ENCODE measurements at places on chromosomes 12 and 14.
A peak's percentile ranks its signal among the peaks of the same experiment; 100 is the strongest.

- DNase-seq, result no peak
These were observed 35.5 kb downstream of the TMBIM6 start for GRCh38 chr12:49776858-49777257.

DNA sequence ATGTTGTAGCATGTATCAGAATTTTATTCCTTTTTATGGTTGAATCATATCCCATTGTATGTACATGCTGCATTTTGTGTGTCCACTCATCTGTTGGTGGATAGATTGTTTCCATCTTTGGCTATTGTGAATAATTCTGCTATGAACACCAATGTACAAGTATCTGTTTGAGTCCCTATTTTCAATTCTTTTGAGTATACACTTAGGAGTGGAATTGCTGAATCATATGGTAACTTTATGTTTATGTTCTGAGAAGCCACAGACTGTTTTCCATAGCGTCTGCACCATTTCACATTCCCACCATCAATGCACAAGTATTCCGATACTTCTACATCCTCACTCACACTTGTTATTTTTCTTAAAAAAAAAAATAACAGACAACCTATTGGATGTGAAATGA is 91.5 kb downstream of the ARF6 start:
- no peak for DNase-seq

GRCh38 chr12:32134101-32134888 is 27.6 kb downstream of the BICD1 start:
- DNase-seq, result no peak

DNA sequence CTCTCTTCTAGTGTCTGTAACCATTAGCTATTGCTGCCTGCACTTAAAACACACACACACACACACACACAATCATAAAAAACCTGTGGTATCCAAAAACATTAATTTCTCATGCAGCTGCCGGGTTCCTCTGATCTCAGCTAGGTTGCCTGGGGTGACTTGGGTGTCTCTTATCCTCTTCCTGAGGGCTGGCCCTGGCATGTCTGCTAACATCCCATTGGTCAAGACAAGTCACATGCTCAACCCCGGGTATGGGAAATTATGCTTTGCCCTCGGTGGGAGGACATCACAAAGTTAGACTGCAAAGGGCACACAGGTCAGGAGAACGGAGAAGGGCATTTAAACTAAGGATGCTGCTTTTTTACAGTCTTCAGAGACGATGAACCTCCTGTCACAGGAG is 55.7 kb downstream of the TRPV4 start:
- peak; percentile 66 for DNase-seq

DNA sequence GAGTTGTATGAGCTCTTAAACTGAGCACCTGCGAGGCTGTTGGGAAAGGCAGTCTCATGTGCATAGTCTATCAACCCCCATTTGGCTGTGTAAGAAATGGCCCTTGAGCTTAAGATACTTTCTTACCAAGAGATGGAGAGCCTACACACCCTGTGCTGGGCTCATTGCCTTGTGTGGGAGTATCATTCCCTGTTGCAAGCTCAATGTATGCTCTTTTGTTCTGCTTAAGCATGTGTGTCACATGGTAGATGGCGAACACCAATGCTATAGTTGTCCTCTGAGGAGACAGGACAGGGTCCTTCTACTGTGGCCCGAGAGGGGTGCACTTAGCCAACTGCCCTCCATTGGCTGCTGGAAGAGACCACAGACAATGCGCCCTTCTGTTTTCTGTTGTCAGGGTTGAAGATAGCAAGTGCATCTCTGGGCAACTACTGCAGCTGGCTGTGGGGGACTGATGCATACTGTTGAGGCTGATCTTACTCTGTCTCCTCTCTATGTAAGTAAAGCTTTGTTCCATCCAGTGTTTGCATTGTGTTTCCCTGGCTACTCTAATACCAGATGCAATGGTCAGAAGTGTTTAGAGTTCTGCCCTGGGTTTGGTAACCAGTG is 79.5 kb downstream of the PTPRB start:
- peak; percentile 78 for DNase-seq

GRCh38 chr12:43551279-43551970 is 578 bp downstream of the ADAMTS20 start:
- DNase-seq, result no peak
